Tibial nerve (tissue), 4 donors: ENCODE measurements at places on chromosomes 12 and 14. TPM values are rescaled to one million over a fixed set of nuclear protein-coding genes. Genes with fewer than 3 reads are reported as not detected.

Gene SCNN1A
- total RNA-seq, result 15.9 TPM

Gene BATF
- total RNA-seq, result 6.3 TPM

DNA sequence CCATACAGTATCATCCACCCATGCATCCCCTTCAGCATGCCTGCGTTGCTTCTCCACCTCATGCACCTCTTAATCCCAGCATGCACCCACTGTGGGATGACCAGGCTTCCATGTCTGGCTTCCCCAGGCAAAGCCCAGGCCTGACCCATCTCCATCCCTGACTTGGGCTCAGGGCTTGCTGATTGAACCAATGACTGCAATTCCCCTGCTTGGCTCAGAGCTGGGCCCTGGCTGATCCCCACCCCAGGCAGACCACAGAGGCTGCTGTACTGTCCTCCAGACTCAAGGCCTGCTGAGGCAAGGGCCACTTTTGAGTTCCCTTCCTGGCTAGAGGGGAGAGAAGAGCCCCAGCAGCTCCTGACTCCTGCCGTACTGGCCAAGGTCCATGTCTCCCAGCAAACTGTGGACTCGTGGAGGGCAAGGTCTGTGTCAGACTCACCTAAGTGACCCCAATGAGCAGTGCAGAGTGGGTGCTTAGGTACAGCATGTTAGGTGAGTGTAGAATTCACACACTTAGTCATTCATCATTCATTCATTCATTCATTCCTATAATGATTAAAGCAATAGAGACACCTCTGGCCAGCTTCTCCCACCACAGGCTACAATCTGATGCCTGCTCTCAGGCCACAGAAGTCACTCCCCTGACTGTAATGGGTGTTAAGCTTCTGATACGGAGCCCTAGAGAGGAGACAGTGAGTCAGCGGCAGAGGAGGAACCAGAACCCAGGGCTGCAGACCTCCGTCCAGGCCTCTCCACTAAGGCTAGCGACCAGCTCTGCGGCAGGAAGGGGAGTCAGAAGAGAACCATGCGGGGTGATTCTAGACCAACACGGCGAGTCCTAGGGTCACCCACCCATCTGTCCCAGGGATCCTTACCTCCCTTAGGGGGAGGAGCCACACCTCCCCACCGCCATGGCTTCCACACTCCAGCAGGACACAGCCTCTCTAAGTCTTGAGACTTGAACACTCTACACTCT lies 2.9 kb downstream of the BEGAIN start:
- DNase-seq, result no peak

GRCh38 chr14:25371068-25371467 lies 321.1 kb upstream of the STXBP6 start:
- DNase-seq, result no peak

- no peak for DNase-seq
Measured at GRCh38 chr12:120314220-120314619, 12.1 kb downstream of the SIRT4 start.

- DNase-seq, result no peak
Measured at GRCh38 chr12:132270969-132271754, 58.2 kb downstream of the GALNT9 start.

- DNase-seq, result no peak
Measured at GRCh38 chr14:61355892-61356325, 34.5 kb downstream of the PRKCH start.

GRCh38 chr12:7973457-7973825 lies 37.5 kb upstream of the SLC2A3 start:
- no peak for DNase-seq

GRCh38 chr14:38185671-38186070 lies 22.0 kb upstream of the SSTR1 start:
- DNase-seq, result no peak
